Common myeloid progenitor, CD34-positive (primary cell): ENCODE measurements at places on chromosomes 12 and 14.

DNA sequence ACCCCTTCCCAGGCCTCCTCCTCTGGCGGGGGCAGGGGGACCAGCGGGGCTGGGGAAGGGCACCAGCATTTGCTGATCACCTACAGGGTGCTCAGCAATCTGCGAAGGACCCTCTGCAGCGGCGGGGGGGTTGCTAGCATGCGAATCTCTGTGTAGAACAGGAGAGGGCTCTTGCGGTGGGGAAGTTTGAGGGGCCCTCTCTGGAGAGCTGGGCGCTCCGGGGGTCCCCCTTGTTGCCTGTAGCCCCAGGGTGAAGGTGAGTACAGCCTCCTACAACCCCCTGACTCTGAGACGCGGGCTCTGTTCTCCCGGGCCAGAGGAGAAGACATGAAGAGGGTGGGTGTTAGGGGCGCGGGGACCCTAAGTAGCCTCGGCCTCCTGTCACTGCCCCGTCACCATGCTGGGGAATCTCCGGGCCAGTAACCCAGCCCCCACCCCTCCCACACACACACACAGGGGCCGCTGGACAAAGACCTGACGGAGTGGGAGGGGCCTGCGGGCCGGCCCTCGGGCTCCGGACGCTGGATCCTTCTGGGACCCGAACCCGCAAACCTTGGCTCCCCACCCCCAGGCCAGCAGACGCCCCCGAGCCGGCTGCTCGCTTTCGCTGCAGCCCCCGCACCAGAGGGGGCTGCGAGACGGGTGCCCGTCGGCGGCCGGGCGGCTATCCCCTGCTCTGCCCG is 734 bp downstream of the FIGNL2 start:
- peak; percentile 41 for DNase-seq

GRCh38 chr12:104172570-104172947 is 34.5 kb upstream of the NFYB start:
- DNase-seq, result no peak

DNA sequence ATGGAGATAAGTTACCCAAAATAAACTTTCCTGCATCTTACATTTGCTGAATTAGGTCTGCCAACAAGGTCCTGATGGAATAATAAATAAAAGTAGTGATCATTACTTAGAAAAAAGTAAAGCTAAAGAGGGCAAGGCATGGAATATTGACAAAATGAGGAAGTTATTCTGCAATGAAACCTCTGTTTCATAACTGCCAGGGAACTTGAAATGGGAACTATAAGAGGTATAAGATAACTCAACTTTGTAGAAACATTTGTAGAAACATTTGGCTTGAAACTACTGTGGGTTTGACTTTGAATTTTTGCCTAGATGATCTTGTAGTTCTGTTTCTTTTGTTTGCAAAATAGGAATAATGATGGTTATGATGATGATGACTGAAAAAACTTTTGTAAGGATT is 18.7 kb upstream of the YBX3 start:
- DNase-seq, result peak; percentile 39

DNA sequence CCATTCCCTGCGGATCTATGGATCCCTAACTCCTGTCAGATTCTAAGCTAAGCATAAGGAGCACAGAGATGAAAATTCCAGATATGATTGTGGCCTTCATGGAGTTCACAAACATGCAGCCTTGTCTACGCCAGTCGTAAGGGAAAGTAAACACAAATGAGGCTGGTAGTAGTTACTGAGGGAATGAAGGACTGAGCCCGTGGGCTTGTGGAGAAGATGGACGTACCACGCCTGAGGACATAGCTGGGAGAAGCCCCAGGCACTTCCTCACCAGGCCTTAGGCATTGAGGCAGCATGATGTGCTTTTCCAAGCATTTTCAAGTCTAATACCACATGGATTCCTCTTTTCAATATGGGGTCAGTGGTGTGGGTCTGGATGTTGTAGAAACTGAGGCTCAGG is 515.2 kb downstream of the BCL11B start:
- DNase-seq, result no peak

DNA sequence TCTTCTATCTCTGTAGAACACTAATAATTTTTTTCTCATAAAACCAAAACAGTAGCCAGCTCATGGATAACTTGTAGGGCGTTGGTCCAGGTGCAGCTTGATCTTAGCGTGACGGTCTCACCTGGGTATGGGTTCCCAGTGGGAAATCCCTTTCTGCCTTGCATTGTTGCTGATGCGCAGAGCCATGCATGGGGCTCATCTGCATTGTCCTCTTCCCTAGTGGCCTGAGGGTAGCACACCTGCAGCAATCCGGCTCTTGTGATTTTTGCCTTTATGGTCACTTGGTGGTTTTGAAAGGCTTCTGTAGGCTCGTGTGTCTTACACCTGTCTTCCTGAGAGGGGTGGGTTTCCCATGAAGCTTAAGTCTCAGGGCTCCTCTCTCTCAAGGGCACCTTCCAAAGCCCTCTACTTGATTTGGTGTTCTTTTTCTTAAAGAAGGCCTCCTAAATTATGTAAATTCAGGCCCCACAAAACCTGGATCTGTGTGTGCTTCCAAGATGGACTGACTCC is 130.6 kb downstream of the PRKCH start:
- no peak for DNase-seq

DNA sequence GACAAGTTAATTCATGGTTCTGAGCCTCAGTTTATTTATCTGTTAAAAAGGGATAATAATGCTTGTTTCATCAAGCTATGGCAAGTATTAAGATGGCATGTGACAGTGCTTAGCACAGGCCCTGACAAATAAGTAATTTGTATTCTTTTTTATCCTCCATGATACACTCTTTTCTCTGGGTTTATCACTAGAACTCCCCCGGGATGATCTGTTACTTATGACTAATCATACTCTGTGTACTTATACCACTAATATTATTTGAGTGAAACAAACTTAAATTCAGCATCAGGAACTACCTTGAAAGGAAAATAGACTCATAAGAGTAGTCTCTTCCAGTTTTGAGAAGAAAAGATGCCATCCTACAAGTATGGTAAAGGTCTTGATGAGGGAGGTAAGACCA is 283.8 kb downstream of the PAWR start:
- DNase-seq, result no peak

GRCh38 chr12:116524311-116524710 is 34.9 kb upstream of the MAP1LC3B2 start:
- no peak for DNase-seq

GRCh38 chr14:103132381-103133209 is 9.3 kb downstream of the TNFAIP2 start:
- DNase-seq, result no peak

GRCh38 chr12:113069149-113069548 is 12.6 kb downstream of the DTX1 start:
- DNase-seq, result no peak
